BE2C (cell line): ENCODE measurements at places on chromosomes 12 and 14.

GRCh38 chr12:131309700-131310099, 356.0 kb downstream of the ADGRD1 start:
- no peak for DNase-seq

DNA sequence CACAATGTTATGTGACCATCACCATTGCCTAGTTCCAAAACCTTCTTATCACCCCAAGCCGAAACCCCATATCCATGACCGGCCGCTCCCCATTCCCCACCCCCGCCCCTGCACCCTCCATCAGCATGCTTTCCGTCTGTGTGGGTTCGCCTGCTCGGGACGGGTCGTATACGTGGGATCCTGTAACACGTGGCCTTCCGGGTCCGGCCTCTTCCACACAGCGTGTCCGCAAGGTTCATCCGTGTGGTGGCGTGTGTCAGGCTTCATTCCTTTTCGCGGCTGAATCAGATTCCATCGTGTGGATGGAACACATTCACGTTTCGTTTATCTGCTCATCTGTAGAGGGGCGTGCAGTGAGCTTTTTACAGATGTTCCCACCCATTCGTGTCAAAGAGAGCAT, 41.4 kb downstream of the RIMBP2 start:
- no peak for DNase-seq

GRCh38 chr12:58174316-58174715, 232.9 kb downstream of the ATP23 start:
- no peak for DNase-seq

GRCh38 chr12:70852416-70853150, 68.0 kb downstream of the PTPRR start:
- no peak for DNase-seq

- no peak for DNase-seq
These were observed 22.8 kb upstream of the NPFF start for GRCh38 chr12:53530061-53530460.

- DNase-seq = no peak
These were observed 283.6 kb downstream of the CACNA1C start for GRCh38 chr12:2336409-2336829.

- DNase-seq = no peak
These were observed 4.3 kb upstream of the BDKRB1 start for GRCh38 chr14:96251656-96252155.

- no peak for DNase-seq
These were observed 55.8 kb upstream of the CHGA start for GRCh38 chr14:92866901-92867865.

GRCh38 chr14:94543449-94544124, 17.7 kb upstream of the SERPINA4 start:
- no peak for DNase-seq

DNA sequence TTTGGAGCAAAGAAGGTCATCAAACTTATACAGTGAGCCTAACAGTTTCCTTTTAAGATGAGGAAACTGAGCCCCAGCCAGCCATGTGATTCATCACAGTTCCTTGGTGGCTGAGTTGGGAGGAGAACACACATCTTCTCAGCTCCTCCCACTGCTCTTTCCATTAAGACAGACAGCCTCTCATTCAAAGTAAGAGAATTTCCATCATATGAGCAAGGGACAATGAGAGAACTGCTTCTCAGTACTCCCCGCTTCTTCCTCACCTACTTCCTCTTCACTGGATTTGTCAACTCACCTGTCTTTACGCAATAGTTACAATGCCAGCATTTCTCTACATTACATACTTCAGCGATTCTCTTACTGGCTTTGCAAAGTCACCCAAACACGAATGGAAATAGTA, 2.2 kb downstream of the IFNG start:
- DNase-seq = no peak

DNA sequence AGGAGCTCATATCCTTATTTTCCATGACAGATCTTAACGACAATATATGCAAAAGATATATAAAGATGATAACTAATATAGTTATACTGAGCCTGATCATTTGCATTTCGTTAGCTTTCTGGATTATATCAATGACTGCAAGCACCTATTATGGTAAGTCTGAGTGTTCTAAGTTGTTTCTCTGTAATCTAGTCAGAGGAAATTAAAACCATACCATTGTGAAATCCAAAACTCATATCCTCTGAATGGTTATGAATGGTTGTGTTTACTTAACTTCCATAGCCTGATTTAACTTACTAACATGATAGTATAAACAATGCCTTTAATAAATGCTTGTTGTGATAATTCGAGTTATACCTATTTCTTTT, 760 bp downstream of the TMEM19 start:
- DNase-seq = no peak

DNA sequence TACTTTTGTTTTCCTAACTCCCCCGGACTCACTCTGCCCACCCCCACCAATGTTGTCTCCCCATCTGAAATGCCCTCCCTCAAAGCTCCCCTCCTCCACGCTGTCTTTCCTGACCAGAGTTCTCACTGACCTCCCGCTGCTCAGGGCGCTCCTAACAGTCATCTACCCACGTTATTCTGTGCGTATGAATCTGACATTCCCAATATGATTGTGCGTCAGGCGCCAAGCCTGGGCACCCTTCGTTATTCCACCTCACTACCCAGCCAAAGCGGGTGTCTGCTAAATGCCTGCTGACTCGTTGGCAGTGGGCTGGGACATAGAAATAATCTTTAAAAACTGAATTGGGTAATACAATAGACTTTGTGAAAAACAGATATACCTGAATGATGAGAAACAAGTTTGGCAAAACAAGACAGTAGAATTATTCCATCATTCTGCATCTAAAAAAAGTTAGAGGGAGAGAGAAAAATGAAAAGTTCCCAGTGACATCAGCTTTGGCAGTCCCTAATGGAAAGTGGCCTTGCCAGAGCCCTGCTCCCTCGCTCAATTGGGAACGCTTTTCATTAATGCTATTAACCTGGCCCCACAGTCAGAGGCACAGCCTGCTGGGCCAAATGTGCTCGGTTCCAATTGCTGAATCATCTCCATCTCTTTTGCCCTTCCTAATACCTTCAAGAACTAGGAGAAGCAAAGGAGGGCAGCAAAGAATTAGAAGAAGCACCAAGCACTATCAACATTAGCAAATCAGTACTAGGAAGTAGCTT, 74.0 kb upstream of the PLXNC1 start:
- DNase-seq = no peak

DNA sequence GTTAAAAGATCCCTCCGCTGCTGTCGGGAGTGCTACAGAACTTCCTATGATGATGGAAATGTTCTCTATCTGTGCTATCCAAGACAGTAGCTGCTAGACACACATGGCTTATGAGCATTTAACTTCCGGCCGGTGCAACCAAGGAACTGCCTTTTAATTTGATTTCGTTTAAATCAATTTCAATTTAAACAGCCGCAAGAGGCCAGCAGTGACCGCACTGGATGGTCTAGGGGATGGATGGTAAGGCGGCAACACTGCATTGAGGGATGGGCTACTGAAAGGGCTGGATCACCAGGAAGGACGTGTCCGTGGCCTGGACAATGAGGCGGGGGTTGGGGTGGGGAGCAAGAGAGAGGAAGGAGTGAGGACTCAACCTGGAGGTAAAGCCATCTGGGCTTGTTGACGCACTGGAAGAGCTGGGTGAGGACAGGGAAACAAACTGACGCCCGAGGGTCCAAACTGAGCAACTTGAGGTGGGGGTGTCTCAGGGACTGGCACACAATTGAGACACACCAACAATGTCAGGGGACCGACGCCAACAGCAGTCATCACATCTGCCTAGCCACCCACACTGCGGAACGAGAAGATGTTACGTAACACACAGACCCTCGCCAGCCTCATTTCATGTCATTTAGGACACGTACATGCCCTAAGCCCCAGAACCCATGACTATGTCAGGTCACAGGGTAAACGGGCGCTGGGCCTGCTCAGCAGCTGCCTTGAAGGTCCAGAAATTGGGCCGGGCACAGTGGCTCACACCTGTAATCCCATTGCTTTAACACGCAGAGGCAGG, 57.6 kb downstream of the SCARB1 start:
- peak; percentile 51 for DNase-seq

DNA sequence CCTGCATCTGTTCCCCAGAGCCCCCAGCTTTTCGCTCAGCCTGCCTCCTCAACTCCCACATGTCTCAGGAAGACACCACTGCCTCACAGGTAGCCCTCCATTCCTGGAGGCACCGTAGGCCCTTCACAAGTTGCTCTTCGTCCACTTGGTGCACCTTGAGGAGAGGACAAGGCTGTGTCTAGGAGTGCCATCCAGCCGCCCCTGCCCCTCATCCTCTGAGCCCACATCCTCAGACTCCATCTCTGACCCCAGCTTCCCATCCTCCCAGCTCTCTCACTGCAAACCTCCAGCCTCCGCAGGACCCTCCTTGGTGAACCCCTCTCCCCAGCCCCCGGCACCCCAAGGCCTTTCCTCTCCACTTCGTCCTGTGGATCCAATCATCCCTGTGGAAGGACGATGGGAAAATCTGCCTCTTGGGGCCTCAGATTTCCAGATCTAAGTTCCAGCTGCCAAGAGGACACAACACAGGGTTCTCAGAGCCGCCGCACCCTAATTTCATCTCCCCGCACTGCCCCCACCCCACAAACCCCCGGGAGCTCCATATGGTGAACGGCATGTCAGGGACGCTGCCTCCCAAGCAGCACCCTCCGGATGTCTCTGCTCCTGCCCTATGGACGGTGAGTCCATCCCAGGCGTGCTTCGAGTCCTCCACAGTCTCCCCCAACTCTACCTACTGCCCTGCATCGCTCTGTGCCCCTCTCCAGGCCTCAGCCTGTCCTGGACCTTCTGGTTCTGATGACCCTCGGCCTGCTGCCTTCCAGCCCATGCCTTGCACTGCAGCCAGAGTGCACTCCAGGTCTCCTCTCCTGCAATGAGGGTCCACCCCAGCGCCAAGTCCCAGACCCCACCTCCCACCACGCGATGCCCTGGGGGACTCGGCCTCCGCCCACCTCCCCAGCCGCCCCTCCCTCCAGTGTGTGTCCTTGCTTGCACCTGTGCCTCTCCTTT, 314.1 kb upstream of the DIO3 start:
- no peak for DNase-seq

- no peak for DNase-seq
These were observed 5.9 kb downstream of the CIPC start for GRCh38 chr14:77103951-77104350.

DNA sequence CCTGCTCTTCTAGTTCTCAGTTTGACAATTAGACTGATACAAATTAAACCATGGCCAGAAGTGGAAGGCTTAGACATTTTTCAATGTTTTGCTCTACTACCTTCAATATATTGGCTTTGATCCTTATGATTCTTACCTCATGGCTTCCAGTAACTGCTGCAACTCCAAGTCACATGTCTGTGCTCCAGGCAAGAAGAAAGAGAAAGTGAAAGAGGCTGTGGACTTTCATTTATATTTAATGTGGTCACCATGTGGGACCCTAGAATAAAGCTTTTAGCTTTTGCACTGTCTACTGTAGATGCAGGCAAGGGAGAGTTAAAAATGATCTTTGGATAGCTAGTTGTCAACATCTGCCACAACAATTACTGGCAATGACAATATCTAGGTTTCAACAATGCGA, 214.3 kb upstream of the PDE3A start:
- DNase-seq = no peak

DNA sequence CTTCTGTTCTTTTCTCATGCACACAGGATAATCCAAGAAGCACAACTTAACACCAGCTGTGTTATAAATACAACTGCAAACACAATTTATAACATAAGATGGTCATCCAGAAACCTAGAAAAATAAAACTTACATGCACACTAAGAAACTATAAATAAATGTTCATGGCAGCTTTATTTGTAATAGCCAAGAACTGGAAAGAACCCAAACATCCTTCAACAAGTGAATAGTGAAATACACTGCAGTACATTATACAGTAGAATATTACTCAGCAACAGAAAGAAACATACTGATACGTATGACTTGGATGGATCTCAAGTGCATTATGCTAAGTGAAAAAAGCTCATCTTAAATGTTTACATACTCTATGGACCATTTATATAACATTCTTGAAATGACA, 132.7 kb downstream of the SPTSSA start:
- no peak for DNase-seq

- no peak for DNase-seq
These were observed 241.7 kb upstream of the AMIGO2 start for GRCh38 chr12:47321436-47321835.

DNA sequence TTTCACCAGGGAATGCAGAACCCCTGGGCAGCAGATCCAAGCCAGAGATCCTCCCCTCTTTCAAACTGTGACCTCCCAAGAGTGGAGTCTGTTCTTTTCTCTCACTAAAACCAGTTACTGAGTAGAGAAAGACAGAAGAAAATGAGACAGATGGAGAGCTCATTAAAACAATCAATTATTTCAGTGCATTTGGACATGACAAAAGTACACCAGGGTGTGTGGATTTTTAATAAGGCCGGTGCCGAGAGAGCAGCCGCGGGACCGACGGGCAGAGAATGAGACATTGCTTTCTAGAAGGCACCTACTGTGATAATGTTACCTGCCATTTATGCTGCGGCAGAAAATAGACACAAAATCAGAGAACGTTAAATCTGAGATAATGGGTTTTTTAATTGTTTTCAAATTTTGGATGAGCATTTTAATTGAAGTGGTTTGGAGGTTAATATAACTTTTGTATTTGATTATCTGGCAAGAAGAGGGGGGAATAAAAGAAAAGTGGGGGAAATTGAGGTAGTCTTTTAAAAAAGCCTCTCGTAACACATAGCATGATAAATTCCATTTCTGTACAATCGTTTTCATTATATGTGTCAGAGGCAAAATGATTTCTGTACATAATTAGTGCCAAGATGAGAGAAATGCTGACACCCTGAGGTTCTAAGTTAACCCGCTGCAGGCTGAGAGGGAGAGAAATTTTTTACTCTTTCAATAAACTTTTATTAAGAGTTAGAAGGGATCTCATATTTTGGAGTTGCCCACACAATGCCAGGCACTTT, 70.8 kb downstream of the HSPB8 start:
- DNase-seq = no peak

DNA sequence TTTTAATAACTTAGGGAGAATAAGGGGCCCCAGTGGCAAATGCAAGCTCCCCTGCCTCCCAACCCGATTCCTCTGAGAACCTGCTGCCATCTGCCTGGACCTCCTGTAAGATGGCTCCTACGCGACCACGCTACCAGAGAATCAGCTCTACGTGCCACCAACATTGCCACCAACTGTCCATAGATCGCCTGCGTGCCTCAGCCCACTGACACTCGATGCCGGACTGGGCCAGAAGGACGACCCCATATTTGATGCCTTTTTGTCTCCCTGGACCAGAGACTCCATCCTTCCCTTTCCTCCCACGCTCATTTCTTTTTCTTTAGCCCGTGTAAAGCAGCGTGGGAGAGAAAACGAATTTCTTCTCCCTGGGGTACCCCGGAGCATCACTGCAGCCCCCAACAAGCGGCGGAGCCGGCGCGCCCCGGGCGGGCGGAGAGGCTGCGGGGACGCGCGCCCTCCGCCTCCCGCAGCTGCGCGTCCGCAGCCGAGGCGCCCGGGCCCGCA, 565 bp upstream of the KLHL42 start:
- peak; percentile 54 for DNase-seq

DNA sequence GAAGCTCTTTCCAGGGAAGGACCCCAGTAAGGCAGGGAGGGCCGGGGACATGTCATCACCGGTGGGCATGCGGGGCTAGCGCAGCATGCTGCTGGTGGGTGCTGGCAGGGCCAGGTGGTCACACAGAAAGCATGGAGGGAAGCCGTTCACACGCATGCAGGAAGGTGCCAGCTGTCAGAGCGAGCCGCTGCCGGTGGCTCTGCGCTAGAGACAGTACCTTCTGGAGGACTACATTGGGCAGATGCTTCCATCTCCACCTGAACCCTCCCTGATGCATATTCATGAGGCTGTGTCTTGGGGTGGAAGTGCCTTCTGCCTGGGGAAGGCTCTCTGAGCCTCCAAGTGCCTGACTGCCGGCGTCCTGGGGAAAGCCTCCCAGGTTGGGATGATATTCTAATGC, 203.8 kb downstream of the CALM1 start:
- DNase-seq = no peak

- DNase-seq = no peak
These were observed 1052.8 kb upstream of the TMEM132C start for GRCh38 chr12:127214186-127214585.
